ENCODE measurements at places on chromosomes 6 and 20.

GRCh38 chr20:36644032-36644705, 1.8 kb downstream of the SLA2 start:
- no peak for DNase-seq

DNA sequence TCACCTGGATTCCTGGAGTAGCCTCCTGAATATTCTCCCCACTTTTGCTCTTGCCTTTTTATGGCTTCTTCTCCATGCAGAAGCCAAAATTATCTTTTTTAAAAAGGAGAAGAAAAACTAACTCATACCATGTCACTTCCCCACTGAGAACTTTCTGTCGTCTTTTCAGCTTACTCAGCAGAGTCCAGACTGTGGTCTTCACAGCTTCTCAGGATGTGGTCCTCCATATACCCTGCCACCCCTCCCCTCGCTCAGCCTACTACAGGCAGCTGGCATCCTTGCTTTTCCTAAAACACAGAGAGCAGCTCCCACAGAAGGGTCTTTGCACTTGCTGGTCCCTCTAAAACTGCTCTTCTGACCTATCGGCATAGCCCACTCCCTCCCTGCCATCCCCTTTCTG, 89.4 kb upstream of the ISM1 start:
- DNase-seq: no peak

- no peak for DNase-seq
Measured at GRCh38 chr20:8242066-8242465, 110.0 kb downstream of the PLCB1 start.

GRCh38 chr6:38973178-38974057, 75.2 kb upstream of the GLP1R start:
- DNase-seq: peak; percentile 68

GRCh38 chr6:21556968-21557721, 36.4 kb upstream of the SOX4 start:
- no peak for DNase-seq

GRCh38 chr6:137910424-137910834, 43.4 kb downstream of the TNFAIP3 start:
- DNase-seq: peak; percentile 15

DNA sequence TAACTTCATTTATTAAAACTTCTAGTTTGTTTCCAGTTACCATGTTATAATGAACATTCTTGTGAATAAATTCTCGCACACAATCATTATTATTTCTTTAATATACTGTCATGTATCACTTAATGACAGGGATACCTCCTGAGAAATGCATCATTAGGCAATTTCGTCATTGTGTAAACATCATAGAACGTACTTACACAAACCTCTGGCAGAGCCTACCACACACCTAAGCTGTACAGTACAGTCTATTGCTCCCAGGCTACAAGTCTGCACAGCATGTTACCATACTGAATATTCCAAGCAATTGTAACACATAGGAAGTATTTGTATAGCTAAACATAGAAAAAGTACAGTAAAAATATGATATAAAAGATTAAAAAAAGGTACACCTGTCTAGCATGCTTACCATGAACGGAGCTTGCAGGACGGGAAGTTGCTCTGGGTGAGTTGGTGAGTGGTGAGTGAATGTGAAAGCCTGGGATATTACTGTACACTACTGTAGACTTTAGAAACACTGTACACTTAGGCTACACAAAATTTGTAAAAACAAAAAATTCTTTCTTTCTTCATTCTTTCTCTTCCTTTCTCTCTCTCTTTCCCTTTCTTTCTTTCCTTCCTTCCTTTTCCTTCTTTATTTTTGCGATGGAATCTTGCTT, 268.2 kb upstream of the SOX4 start:
- DNase-seq: no peak

- DNase-seq: no peak
Measured at GRCh38 chr6:124758663-124759062, 203.6 kb upstream of the RNF217 start.

DNA sequence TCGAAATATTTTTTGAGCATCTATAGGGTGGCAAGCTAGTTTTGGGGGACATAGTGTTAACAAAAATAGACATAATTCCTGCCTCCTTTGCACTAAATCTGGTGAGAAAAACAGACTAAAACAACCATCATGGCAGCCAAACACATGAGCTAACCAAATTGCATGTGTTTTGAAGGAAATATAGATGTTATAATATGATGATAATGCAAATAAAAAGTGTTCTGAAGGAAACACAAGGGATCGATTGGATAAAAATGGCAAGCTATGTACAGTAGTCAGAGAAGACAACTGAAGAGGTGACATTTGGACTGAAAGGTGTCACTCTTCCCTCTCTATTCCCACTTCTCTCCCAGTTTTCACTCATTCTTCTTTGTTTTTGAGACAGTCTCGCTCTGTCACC, 706.9 kb downstream of the PTPRT start:
- no peak for DNase-seq

- DNase-seq: no peak
Measured at GRCh38 chr20:40325006-40325568, 363.9 kb downstream of the MAFB start.

GRCh38 chr6:51954681-51955080, 132.7 kb downstream of the PKHD1 start:
- DNase-seq: no peak

GRCh38 chr6:170188571-170189001, 102.3 kb downstream of the DLL1 start:
- no peak for DNase-seq

DNA sequence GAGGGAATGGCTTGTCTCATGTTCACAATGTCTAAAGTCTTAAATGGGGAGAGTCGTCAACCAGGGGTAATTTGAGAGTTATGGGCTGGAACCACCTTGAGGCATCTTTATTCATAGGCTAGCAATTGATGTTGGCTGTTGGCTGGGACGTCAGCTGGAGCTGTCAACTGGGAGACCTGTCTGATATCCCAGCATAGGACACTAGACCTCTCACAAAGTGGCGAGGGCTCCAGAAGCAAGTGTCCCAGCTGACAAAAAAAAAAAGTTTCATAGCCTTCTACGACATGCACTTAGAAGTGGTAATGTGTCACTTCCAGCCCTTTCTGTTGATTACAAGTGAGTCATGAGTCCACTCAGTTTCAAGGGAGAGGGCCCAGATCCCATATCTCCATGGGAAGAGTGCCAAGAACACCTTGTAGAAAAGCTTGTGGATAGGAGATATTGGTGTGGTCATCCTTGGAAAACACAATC, 278.0 kb downstream of the ESR1 start:
- DNase-seq: peak; percentile 89

DNA sequence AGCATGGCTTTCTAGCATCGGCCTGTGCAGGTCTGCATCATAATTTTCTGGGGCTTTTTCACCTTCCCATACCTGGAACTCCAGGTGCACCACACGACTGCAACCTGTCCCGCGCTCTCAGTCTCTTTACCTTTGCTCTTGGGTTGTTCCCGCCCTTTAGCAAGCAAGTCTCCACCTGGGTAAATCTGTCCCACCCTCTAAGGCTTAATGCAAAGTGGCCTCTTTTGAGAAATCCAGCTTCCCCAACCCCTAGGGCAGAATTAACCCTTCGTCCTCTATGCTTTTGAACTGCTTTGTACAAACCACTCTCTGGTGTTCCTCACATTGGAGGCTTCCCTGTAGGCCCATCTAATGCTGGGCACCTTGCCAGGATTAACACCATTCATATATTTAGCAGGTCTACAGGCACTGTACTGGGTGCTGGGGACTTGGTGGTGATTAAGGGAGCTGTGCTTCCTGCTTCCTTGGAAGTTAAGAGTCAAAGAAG, 2.8 kb downstream of the ITPR3 start:
- no peak for DNase-seq

DNA sequence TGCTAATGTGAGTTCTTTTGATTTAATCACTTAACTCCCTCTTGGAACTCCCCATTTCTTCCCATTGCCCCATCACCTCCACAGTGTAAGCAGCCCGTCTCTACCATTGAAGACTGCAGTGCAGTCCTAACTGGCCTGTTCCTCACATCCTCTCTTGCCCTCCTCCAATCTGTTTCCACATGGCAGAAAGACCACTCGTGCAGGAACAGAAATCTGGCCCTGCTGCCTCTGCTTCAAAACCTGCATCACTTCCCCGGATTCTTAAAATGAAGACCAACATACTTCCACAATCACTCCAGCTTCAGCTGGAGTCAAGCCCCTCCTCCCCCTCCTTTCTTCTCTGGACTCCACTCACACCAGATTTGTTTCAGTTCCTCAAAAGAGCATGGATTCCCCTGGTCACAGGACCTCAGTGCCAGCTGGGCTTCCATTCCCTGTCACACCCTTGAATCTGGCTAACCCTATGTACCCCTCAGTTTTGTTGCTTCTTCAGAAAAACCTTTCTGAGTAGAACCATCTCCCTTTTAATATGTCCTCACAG, 802.3 kb downstream of the MAFB start:
- DNase-seq: no peak

Measured in HT1080 (cell line).